ENCODE measurements at places on chromosomes 11 and 22.

DNA sequence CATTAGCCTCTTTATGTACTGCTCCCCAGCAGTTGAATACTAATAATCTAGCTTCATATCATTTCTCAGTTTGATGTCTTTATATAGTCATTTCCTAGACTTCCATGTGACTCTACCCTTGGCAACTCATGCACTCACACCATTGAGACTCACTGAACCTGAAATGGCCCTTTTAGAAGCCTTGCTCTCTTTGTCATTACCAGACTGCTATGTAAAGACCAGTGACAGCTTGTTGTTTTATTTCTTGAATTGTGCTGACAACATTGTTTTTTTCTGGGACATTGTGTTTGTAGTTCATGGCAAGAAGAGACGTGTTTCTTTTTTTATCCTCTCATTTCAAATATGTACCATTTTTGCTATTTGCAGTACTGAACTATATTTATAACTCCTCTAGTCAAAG lies 256.5 kb downstream of the CNTN5 start:
- no peak for DNase-seq

DNA sequence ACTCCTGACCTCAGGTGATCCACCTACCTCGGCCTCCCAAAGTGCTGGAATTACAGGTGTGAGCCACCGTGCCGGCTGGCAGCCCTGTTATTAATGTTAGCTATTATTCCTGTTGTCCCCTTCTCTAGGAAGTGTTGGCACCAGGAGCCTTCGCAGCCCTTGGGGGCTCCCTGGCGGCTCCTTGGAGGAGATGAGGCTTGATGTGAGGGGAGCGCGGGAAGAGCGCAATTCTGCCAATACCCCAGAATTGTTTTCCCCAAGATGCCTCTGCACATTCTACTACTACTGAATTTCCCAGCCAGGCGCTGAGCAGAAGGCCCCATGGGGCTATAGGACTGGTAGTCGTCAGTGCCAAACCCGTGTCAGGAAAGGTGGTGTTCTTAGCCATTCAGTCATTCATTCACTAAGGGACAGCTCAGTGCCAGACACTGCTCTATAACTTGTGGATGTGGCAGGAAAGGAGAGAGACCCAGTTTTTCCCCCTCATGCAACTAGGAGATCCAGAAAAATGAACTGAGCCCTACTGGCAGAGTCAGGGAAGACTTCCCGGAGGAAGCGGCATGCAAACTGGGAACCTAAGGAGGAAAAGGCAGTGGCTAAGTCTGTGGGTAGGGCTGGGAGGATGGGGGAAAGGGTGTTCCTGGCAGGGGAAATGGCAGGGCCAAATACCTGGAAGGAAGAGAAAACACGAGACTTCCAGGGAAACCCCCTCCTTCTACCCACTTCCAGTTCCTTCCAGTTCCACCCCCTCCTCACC lies 3.5 kb downstream of the FBLN1 start:
- no peak for DNase-seq

DNA sequence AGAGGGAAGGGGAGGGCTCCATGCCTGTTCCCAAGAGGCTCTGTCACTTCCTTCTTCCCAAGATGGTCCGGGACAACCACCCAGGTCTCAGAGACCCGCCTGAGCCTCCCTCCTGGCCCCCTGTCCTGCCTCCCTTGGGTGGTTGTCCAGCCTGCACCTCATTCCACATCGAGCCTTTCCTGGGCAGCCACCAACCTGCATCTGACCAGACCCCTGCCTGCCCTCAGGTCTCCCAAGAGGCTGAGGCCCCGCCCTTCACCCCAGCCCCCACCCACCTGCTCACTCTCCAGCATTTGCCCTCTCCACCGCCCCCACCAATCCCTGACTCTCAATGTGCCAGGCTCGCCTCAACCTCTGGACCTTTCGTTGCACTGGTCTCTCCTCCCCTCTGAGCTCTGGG lies 97.5 kb upstream of the LMO1 start:
- no peak for DNase-seq

DNA sequence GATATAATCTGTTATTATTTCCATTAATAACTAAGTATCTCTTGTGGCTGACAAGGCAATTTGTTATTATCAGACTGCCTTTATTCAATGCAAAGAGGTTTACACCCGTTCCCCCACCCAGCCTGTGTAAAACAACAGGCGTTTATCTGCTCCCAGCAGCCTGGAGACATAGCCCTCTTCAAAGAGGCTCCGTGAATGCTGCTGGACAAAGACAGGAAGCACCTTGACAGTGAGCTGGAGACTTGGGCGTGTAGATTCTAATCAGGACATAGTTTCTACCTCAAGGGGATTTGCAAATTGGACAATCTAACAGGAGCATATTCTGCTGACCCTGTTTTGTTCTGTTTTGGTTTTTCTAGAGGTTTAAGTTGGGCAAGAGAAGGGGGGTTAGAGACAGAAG lies 733.0 kb upstream of the KIRREL3 start:
- no peak for DNase-seq

DNA sequence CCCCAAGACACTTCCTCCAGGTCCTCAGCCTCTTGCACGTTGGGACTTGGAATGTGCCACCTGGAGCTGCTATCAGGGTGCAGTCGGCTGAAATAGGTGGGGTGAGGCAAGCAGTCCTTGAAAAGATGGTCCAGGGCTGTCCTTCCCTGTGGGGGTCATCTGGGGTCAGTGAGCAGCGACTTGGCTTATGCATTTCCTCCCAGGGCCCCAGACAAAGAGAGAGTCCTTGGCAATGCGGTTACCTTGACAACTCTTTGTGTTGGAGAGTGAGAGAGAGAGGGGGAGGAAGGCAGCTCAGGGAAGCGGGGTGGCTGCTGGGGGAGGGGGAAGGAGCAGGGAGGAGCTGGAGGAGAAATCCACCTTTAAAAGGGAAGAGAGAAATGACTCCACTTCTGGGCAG lies 93.8 kb downstream of the MIAT start:
- no peak for DNase-seq

DNA sequence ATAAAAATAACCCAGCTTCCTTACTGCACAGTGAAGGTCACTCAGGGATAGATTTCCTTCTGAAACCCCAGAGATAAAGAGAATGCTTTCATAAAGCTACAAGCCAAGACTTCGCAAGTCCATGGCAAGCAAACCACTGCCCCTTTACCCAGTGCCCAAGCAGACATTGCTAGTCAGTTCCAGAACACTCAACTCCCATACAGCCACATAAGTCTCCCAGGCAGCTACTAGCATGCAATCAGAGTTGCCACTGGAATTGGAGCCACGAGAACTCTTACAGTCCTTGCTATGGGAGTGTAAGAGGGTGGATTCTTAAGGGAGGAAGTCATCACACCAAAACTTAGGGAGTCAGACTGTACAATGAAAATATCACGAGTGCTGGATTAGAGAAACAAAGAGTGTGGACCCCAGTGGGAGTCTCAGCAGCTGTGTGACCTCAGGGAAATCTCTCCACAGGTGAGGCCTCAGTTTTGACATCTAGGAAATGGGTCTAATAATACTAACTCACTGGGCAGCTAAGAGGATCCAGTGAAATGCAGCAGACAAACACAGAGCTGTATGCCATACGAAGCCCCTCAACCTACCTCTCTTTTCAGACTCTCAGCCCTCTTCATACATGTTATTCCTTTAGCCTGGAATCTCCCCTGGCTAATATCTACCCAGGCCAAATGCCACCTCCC lies 526.6 kb downstream of the MN1 start:
- no peak for DNase-seq

DNA sequence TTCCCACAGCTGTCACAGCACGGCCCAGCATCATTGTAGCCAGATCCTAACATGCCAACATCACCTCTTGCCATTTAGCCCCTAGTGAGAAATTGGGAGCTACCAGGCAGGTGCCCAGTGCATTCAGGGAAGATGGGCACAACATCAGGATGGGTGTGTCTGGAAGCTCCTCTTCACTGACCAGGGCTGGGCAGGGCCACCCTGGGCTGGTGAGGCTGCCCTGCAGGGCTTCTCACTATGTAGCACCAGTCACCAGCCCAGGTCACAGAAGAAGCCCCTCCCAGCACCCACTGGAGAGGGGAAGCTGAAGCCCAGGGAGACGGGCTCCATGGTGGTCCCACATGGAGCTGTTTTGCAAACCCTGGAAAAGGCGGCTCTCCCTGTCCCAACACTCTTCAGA lies 13.9 kb downstream of the ZNF74 start:
- no peak for DNase-seq

DNA sequence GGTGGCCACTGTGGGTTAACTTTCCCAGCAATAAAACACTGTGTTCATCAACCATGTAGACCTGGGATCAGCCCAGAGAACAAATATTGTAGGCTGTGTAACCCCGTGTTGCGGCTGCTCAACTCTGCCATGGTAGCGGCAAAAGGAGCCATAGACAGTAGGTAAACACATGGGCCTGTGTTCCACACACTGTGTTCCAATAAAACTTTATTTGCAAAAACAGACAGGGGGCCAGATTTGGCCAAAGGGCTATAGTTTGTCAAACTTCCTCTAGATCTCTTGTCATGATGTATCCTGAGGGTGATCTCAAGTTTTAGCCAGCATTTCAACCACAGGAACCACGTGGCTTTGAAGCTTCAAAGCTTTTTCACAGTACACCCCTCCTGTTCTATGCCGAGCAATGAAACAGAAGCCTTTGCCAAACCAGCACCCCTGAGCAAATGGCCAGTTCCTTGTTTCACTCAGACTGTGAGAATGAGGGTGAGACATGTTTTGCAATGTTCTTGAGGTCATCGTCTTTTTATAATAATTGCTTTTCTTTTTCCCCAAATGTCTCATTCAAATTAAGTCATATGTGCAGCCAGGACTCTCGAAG lies 49.9 kb upstream of the FADD start:
- DNase-seq = no peak

- no peak for DNase-seq
Observed at GRCh38 chr11:12167061-12168000, 56.9 kb downstream of the MICAL2 start.

GRCh38 chr22:36238373-36239149 lies 766 bp downstream of the APOL2 start:
- DNase-seq = peak; percentile 50

DNA sequence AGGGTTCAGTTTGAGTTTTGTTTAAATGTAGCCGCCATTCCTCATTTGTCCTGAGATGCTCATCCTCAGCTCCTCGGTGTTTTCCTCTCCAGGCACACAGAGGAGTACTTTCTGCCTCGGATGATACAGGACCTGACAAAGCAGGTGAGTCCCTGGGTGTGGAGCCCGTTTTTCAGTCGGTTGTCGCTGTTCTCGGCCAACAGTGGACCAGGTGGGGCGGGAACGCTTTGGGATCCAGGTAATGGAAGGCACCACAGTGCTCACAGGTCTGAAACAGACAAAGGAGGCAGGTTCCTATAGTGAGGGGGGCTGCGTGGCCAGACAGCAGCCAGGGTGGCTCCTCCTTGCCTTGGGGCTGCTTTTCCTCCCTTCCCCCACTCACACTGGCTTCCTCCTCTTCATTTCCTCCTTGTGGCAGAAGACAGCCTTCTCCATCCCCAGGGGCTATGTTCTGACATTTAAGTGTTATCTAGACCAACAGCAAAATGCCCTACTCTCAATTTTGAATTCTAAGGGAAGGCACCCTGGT lies 19.4 kb downstream of the NADSYN1 start:
- DNase-seq = no peak

GRCh38 chr11:60762851-60763691 lies 6.4 kb downstream of the MS4A15 start:
- DNase-seq = no peak

DNA sequence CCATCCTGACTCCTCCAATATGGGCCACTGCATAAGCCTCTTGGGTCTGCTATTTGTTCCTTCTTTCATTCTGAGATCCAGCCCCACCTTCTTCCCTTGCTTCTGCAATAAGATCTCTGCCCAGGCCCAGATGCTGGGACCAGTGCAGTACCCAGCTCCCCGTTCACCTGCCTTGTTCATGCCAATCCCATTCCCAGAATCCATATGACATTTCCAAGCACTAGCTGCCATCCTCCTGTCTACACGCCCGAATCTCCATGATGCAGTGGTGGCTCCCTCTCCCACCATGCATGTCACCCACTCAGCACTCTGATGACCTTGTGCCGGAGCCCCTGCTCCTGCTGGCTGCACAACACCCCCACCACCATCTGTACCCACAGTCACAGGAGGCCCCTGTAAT lies 11.4 kb upstream of the FAM83F start:
- DNase-seq = no peak

DNA sequence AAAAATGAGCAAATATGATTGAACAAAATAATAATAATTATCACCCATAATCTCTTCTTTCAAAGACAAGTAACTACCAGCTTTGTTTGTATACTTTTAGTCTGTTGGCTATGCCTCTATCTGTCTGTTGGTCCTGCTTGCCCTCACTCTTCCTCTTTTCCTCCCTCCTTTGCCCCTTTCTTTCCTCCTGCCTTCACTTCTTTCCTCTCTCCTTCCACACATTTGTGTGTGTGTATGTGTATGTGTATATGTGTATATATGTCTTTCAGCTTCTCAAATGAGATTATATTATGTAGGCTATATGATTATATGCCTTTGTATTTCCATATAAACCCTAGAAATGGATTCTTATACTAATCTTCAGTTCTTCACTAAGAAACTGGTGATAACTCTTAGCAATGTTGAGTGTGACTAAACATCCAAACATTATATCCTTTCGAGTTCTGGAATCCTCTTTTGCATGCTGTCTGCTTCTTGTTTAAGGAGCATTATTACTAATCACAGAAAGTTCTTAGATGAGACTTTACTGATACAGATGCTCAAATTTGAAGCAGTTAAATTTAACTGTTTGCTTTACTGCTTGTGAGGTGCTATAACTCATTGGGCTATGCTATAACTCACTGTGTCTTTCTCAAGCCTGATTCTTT lies 219.1 kb downstream of the TMEM135 start:
- DNase-seq = no peak

- DNase-seq = no peak
Observed at GRCh38 chr22:19635644-19636043, 78.7 kb upstream of the SEPTIN5 start.

GRCh38 chr11:123338266-123338800 lies 91.7 kb upstream of the GRAMD1B start:
- no peak for DNase-seq

DNA sequence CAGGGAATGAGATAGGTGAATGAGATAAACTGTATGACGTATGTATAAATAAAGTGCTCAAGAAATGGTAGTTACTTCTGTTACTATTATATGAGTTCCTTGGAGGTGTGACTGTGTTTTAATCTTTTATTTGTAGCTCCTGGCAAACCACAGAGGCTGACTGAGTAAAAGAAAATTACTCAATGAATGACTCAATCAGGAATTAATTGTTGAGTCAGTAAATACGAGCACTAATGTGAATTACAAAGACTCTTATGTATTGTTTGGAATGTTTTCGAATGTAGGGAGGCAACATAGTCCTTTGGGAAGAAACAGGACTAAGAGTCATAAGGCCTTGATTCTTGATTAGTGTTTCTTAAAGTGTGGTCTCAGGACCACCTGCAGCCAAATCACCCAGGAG lies 51.1 kb upstream of the BLID start:
- DNase-seq = no peak

DNA sequence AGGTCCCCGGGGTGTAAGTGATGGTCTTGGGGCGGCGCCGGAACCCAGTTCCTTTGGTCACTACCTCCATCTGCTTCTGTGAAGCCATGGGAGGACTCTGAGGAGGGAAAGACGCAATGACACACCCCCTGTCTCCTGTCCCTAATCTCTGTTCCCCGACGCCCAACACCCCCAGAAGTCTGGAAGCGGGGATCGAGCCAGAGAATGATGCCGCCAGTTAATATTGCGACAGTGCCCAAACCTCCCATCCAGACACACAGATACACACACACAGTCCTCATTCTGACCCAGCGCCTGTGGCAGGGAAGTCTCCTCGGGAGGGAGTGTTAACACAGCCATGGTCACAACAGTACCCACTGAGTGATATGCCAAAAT lies 352 bp downstream of the C22orf23 start:
- no peak for DNase-seq

GRCh38 chr11:101817581-101817980 lies 97.2 kb upstream of the CEP126 start:
- no peak for DNase-seq
